ENCODE measurements at places on chromosomes 2 and 18.

DNA sequence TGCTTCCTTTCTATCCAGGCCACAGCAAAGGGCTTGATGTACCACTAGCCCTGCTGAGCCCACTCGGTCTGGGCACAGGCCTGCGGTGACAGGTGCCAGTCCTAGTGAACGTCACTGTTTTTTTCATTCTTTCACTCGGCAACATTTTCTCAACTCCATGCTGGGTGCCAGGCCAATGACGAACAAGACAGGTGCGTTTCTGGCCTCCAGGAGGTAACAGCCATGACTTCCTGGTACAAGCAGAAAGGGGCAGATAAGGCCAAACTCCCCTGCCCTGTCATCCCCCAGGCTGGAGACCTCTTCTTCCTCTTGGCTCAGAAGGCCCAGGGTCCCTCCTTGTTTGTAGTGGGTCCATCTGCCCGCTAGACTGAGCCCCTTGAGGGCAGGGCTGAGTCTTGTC lies 55.7 kb upstream of the OTOF start:
- no peak for DNase-seq

DNA sequence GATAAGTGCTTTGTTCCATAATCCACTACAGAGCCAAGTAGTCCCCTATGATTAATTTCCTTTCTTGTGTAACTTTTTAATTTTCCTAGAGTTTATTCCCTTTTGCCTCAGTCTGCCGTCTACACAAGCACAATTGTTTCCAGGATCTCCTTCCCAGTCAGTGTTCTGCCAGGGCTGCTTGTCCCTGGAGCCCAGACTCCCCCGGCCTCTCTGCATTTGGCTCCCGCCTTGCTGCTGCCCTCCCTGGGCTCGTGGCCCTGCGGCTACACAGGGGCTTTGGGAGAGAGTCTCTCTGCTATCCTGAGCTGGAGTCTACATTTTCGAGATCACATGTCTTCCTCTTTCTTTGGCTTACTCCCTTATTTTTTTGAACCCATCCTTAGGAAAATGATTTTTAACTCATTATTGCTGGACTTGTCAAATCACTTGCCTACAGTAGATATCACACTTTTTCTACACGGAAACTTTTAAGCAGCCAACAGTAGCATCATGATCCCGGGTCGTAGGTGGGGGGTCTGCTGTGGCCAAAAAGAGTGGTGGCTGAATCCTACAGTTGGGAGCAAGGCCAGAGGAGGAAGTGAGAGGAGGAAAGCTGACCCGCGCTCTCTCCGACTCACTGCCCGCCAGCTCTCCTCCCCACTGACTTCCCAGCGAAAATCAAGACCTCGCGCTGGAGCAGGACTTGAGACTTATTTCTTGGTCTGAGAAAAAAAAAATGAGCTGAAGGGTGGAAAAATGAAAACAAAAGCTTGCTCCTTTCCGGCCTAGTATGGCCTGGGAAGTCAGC lies 9.4 kb downstream of the FBLN7 start:
- DNase-seq: no peak

DNA sequence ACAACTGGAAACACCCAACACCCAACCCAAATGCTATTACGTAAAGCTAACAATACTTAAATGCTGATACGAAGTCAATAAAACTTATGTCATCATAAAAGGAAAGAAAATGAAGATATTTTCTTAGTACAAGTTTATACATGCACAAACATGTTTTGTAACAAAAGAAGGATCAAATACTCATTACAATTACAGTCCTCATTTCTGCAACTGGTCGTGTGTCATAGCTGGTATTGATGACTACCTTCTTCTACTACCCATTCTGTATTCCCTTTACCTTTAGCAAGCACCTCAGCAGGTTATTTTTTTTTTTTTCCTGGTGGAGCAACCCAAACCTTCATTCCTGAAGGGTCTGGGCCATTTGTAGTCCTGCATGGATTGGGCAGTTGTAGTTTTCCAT lies 1298.5 kb downstream of the SUCLG1 start:
- DNase-seq: no peak

- no peak for DNase-seq
These were observed 11.1 kb upstream of the SLC4A10 start for GRCh38 chr2:161613161-161613560.

DNA sequence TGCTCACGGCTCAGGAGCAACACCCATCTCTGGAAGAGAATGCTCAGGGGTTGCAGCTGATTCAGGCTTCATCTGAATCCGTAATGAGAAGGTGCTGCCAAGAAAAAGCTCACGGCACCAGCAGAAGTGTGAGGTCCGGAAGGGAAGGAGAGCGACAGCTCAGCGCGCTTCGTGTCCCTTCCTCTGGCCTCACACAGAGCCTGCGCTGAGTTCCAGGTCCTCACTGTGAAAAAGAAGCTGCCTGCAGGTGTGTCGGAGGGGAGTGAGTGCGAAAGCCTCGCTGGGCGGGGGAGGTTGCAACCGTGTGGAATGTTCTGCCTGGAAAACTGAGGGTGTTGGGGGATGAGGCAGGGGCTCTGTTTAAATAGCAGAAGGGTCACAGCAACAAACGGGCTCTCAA lies 76.2 kb upstream of the TWIST2 start:
- DNase-seq: no peak

DNA sequence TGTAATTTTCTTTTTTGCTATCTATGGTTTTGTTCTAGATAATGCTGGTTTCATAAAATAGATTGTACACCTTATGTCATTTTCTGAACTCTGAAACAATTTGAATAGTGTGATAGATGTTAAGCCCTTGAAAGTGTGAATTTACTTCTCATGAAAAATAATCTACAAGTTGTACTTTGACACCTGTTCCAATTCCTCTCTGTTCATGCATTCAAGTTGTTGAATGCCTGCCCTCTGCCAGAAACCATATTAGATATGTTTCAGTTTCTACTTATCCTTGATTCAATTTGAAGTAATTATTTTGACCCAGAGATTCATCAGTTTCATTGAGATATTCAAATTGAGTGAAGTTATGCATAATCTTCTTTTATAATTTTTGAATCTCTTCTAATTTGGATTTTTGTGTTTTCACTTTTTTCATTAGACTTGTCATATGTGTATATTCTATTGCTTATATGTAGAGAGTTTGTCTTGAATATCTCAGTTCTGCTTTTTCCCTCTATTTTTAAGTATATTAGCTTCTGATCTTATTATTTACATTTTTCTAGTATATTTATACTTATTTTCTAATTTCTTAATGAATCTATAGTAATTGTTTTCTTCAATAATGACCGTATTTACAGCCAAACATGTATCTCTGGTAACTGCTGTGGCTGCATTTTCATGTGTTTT lies 143.3 kb upstream of the TACR1 start:
- DNase-seq: no peak
